Activated T-cell treated with anti-CD3 and anti-CD28 coated beads, Interleukin-2, amount 50 U/mL, for 72 hours (primary cell): ENCODE measurements at places on chromosomes 1 and 21.

GRCh38 chr1:45123358-45123757 lies 83.0 kb downstream of the ZSWIM5 start:
- DNase-seq: no peak

DNA sequence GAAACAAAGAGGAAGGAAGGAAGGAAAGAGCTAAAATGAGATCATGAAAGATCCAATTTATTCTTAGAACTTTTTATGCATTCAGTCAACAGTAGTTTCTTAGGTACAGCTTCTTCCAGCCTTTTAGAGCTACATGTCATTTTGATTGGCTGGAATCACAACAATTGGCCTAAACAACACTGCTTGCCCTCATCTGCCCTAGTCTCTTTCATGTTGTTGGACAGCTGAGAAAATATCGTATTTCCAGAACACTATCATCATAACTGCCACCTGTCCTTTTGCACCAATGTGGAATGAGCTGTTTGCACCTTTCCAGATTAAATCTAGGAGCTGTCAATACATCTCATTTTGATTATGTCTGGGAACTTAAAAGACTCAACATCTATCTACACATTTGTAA lies 161.7 kb downstream of the TGFBR3 start:
- DNase-seq: no peak

DNA sequence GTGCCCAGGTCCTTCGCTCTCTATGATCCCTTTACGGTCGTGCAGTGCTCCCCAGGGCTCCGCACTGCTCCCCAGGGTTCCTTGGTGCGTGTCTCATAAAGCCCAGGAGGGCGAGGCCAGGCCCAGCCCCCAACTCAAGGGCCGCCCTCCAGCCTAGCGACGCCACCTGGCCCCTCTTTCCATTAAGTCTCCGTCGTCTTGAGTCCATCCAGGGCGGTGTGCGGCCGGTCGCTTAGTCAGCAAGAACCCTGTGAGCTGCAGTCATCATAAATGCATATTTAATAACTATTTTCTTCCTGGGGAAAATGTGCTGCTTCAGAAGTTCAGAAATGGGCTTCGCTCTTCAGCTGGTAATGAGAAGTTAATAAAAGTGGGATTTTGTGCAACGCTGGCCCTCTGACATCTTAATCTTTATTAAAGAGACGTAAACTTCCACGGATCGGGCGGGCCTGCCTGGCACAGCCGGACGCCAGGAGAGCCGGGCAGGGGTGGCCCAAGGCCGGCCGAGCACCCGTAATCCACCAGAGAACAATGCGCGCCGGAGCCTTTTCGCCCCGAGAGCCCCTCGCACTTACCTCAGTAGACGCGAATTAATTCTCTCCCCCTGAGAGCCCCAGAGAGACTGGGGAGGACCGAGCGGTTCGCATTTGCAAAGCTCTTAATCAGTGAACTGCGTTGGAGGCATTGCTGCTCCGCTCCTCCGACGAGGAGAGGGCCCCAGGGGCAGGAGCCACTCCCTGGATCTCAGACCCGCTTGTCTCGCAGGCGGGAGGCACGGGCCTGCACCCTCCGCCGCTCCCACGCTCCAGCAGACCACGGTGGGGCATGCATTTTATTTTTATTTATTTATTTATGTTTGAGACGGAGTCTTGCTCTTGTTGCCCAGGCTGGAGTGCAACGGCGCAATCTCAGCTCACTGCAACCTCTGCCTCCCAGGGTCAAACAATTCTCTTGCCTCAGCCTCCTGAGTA lies 188.3 kb upstream of the ARHGEF16 start:
- DNase-seq: no peak

DNA sequence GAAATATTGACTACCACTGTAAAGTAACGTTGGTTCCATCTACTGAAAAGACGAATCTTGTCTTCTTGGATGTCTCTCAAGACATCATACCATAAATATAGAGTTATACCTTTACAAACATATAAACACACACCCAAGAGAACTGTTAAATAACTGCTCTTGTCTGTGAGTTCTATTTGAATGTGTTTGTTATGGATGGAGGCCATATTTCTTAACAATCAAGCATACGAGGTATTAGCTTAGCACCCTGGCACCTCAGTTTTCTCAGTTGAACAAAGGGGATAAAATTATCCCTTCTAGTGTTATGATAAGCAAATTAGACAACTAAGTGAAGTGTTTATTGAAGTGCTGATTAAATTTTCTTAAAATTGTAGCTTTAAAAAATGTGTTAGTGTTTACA lies 336.6 kb upstream of the ZRANB2 start:
- DNase-seq: no peak

- DNase-seq: no peak
Measured at GRCh38 chr1:83098791-83099190, 900.1 kb downstream of the TTLL7 start.

GRCh38 chr1:36203554-36204346 lies 20.5 kb upstream of the THRAP3 start:
- DNase-seq: no peak

GRCh38 chr1:63012339-63012738 lies 228.4 kb downstream of the ATG4C start:
- DNase-seq: no peak

DNA sequence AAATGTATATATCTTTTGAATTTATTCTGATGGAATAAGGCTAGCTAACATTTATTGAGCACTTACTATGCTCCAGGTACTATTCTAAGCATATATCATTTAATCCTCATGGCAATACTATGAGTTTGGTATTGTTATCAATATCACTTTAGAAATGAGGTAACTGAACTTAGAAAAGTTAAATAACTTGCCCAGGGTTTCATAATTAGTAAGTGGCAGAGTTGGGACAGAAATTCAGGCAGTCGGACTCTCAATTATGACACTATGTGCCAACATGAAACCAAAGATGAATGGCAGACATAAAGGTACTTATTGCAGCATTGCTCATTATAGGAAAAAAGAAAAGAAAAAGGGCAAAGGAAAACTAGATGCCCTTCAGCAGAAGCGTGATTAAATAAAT lies 48.2 kb downstream of the RAB3GAP2 start:
- DNase-seq: no peak

DNA sequence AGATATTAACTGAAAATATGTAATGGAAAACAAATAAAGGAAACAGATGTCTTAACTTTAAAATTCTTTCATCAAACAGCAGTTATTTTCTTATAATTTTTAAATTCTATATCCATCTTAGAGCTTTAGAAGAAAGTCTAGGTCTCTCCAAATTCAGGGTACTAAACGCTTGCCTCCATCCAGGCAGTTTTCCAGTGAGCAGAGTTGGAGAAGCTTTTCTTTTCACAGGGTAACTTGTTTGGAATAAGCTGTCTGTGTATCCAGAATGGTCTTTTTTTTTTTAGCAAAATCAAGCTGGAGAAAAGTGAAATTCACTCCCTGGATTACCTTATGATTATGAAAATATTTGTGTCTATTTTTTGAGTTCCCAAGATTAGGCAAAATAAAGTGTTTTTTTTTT lies 88.6 kb downstream of the DDAH1 start:
- DNase-seq: no peak

- no peak for DNase-seq
Measured at GRCh38 chr1:83964153-83964552, 34.8 kb downstream of the TTLL7 start.

DNA sequence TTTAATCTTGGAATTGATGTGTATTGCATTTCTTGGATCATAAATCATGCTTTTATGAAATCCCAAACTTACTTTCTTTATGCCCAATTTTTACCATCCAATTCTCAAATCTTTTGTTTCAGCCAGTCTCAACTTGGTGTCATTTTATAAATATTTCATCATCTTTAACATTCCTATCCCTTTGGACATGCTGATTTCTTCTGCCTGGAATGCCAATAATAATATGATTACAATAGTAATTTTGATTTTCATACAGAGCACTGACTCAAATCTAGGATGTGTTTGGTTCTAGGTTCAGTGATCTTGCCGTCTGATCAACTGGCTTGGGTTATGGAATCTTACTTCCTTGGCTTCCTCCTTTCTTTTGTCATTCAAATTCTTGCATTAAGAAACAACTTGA lies 12.8 kb downstream of the RRP15 start:
- no peak for DNase-seq

DNA sequence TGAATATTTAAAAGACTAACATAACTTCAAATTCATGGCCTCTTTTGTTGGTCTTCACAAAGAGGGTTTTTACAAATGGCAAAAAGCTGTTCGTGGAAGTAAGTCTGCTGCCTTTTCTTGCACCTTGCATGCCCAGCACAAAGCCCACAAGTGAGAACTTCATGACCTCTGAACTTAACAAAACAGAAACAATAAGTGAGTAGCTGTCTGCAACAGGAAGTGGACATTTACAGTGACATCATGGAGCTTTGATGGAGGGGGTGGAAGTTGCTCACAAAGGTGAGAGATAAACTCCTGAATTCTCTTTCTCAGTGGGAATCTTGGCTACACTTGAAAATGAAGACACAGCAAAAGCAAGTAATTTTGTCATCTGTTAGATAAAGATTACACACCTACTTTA lies 303.3 kb upstream of the DEPDC1 start:
- DNase-seq: no peak

- no peak for DNase-seq
Measured at GRCh38 chr1:155695608-155696007, 6.7 kb downstream of the DAP3 start.

GRCh38 chr21:44461464-44462001 lies 6.2 kb downstream of the LRRC3 start:
- no peak for DNase-seq

DNA sequence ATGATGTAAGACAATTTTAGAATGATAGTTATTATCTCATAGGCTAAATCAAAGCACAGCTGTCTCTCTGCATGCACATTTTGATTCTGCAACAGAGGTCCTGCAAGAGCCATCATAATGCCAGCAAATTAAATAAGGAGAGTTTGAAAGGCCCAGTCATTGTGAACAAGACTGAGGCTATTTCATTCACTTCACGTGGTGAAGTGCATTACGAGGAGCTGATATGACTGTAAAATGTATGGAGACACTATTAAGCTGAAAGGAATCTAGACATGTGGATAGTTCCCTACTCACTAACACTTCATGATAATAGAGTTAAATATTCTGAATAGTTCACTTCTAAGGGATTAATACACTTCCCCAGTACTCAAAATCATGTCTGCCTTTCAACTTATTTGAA lies 299.0 kb downstream of the SMYD3 start:
- no peak for DNase-seq

DNA sequence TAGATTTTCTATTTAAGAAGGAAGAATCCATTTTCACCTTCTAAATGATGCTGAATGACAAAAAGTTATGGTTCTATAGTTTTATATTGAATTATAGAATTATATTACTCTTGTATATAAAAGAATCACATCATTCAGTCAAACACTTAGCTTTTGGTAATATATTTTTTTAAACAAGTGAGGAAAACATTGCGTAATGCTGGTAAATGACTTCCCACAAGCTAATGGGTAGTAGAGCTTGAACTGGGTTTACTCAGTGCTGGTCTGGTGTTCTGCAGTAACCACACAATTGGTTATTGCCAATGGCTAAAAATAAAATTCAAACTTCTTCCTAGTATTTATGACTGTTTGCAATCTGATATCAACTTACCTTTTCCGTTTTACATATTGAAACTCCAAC lies 10.6 kb upstream of the GIPC2 start:
- DNase-seq: no peak

DNA sequence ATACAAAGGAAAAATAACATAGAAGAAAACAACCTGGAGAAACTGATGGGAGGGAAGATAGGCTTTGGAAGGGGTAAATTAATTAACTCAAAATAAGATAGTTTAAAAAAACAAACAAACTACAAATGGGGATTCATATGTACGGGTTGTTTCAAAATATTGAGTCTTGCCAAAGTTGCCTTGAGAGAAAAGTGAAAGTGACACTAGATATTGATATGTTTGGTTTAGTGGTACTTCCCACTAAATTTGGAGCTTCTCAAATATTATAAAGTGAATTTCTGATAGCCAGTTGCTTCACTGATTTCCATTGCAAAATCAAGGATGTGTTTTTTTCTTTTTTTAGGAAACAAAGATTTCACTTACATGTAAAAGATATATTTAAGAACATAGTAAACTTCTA lies 149.5 kb upstream of the RUNX1 start:
- no peak for DNase-seq

- no peak for DNase-seq
Measured at GRCh38 chr1:245046769-245047168, 108.0 kb upstream of the KIF26B start.

GRCh38 chr1:51236531-51237350 lies 668 bp downstream of the RNF11 start:
- peak; percentile 59 for DNase-seq

DNA sequence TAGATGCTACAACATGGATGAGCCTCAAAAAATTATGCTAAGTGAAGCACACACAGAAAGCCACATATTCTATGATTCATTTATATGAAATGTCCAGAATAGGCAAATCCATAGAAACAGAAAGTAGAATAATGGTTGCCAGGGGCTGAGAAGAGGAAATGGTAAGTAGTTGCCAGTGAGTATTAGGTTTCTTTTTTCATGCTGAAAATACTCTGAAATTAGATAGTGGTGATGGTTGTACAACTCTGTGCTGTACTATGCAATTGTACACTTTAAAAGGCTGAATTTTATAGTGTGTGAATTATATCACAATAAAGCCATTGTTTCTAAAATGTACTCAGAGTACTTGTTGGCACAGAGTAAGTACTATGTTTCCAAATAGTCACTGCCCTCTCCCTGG lies 15.5 kb upstream of the GFI1 start:
- no peak for DNase-seq

DNA sequence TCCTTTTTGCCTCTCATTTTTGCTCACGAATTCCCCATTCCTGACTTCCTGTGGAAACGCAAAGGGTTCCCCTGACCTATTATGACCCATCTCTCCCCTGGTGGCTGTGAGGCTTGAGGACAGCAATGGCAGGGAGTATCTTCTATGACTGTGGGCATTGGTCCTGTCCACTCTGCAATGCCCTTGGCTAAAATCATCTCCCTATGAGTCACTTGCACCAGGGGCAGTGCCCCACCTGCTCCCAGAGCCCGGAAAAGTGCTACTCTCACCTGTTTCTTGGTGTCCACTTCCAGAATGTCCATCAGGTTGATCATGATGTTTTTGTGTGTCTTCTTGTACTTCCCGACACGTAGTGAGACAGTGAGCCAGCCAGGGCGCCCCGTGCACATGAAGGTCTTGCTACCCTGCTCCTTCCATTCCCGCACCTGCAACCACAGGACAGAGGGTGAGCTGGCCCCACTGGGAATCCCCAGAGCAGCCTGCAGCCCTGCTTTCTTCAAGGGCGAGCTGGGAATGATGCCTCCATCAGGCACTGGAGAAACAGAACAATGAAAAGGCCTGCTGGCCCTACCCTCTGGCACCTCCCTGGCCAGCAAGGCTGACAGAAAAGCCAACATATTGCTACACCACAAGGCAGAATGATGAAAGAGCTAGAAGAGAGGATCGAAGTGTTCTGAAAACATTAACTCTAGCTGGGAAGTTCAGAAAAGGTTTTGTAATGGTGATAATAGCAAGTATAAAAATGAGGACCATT lies 3.5 kb downstream of the DHCR24 start:
- no peak for DNase-seq
